NCI-H2171 (cell line): ENCODE measurements at places on chromosomes 4 and X.

GRCh38 chrX:113400193-113400704 lies 559.6 kb upstream of the AMOT start:
- no peak for DNase-seq

DNA sequence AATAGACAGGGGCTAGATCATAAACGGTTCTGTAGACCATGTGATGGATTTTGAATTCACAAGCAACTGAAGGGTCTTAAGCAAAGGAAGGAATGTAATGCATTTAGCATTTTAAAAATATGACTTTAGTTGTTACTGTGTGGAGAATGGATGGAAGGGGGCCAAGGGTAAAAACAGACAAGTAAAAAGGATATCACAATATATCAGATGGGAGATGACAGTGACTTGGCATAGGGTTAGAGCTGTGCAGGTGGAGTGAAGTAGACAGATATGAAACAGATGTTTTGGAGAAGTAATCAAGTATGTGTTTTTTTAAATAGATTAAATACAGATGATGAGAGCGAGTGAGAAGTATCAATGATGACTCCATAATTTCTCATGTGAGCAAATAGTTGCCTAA lies 1116.0 kb upstream of the TENM3 start:
- no peak for DNase-seq

DNA sequence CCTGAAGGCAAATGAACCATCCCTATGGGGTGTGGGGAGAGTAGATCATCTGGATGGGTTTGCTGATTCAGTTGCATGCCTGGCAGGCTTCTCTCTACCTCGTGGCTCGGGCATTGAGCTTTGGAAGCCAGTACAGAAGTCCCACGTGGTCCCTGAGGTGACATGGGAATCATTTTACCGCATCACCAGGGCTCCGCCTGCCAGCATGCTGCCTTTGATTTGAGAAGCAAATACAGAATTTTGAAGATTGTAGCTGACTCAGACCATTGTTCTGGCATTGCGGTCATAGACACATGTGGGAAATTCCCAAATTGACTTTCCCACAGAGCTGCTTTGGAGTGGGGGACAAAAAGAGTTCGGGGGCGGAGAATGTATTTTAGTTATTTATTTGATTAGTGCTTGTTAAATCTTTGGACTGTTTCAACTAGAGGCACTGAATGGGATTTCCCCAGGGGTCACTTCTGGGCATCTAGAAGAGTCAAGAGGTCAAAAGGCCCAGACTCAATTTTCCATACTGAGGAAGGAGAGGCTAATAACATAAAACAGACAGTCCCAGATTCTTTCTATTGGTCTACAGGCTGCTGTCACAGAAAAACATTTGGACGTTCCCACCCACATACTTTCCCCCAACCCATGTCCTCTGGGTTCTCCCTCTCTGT lies 79.3 kb downstream of the NHSL2 start:
- no peak for DNase-seq

DNA sequence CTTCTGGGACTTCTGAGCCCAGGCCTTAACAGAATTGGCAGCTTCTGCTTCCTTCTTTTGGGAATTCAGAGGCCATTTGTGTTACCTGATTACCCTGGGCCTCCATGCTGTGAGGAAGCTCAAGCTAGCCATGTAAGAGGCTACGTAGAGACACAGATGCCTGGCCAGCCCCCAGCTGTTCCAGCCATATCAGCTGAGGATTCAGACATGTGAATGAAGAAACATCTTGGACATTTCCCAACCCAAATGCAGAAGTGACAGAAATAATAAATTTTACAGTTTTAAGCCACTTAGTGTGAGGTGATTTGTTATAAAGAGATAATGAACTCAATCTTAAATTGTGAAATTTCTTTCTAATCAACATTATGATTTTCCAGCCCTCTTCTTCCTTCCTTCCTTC lies 18.7 kb upstream of the ZNF827 start:
- DNase-seq = no peak

GRCh38 chrX:102860235-102860634 lies 76.8 kb upstream of the RAB40AL start:
- no peak for DNase-seq

- no peak for DNase-seq
Observed at GRCh38 chr4:66766557-66766956, 778.7 kb downstream of the CENPC start.

GRCh38 chr4:121932212-121932974 lies 19.5 kb downstream of the TRPC3 start:
- no peak for DNase-seq

- DNase-seq = no peak
Observed at GRCh38 chr4:88573276-88573980, 18.9 kb upstream of the HERC3 start.

- no peak for DNase-seq
Observed at GRCh38 chr4:146193628-146194027, 18.1 kb downstream of the LSM6 start.

DNA sequence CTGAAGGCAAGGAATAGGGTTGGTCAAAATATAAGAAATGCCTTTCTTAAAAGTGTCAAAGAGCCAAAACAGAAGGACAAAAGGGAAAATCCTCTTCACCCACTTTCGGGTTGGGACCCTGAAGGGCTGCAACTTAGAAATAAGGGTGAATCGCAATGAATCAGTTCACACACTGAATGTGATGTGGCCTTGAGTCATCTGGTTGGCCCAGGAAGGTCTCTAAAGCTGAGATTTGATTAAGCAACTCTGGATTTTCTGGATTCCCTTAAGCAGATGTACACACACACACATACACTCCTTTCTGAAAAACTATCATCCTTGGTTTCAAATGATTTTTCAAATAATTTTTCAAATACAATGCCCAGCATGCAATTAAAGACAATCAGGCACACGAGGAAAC lies 13.1 kb downstream of the TAB3 start:
- no peak for DNase-seq

DNA sequence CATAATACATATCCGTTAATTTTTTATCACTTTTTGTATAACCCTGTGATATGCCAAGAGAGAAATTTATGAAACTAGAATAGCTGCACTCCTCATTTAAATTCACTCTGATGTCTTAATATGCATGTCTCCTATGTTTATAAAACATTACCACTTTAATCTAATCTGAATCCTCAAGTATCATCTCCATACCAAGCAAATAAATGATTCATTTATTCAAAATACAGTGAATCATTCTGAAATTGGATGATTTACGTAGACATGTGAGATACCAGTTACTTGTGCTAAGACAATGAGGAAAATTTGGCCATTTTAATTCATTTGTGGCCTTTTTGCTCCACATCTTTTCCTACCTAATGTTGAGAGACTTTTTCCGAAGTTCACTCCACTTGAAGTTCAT lies 435.1 kb upstream of the FTHL17 start:
- no peak for DNase-seq

GRCh38 chr4:153371701-153372234 lies 27.3 kb downstream of the MND1 start:
- DNase-seq = no peak

DNA sequence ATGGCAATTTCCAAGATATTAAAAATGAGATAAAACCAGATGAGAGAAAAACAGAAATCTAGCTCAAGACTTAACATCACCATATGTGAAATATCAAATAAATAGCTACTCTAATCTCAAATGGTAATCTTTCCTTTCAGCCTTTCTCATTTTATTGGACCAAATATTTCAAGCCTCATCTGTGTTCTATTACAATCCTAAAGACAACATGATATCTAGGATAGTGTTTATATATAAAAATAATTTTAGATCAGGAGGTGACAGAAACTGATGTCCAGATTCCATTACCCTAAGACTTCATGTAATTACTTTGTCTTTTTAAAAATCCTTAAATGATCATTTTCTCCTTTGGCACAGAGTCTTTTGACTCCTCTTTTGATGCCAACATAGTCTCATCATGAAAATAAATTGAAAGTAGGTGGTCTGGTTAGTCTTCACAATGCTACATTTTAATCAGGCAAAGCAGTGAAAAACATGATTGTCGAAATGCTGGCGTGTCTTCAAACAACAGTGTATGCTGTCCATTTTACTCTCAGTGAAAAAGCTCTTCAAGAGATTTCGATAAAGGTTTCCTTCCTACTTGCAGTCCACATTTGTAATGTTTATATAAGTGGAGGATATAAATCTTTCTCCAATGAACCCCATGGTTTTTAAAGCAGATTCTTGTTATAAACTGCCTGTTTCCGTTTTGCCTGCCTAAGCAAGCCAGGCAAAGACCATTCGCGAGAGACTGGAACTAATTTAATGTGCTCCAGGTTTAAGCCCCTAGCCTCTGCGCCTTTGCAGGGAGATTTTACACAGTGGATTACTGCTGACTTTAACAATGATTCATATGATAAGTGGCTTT lies 169.8 kb downstream of the SCFD2 start:
- DNase-seq = no peak

DNA sequence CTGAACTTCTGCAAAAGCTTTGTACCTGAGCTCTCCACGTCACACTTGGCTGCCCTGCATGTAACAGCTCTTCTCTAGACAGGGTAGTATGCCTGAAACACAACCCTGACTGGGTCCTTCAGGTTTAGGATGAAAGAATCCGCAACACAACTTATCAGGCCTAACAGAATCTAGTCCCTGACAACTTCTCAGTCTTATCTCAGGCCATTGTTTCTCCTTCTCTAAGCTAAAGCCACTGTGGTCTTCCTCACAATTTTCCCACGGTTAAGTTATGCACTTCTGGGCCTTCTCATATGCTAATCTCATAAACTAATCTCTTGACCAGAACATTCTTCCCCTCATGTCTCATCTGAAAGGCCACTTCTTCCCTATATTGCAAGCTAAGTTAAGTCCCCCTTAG lies 10.8 kb upstream of the TMPRSS11B start:
- no peak for DNase-seq

DNA sequence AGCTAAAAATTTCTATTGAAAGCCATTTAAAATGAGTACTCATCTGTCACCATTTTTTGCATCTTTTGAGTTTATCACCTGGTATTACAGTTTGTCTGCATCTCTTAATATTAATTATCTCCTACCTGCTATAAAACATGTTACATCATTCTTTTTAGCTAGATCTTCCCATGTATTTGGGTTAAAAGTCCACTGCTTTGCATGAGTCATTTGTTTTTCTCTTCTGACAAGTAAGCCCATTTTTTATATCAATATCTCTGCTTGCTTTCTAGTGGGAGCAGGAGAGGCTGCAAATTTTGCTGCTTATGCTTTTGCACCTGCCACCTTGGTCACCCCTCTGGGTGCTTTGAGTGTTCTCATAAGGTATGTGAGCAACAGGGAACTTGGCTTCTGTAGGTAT lies 16.1 kb downstream of the NIPAL1 start:
- no peak for DNase-seq

DNA sequence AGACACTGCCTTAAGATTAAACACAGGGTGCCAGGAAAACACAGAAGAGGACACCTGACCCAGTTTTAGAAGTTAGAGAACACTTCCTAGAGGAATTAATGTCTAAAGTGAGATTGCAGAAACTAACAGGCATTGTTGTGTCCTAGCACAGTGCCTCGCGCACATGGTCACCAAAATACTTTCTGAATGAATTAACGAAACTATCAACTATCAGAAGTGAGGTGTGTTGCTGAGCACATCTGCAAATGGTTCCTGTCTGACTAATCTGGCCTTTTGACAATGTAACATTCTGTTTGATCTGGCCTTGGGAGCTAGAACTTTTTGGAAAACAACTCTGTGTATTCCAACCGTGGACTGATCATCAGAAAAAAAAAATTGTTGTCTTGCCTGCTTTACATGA lies 556.8 kb upstream of the LCORL start:
- no peak for DNase-seq

DNA sequence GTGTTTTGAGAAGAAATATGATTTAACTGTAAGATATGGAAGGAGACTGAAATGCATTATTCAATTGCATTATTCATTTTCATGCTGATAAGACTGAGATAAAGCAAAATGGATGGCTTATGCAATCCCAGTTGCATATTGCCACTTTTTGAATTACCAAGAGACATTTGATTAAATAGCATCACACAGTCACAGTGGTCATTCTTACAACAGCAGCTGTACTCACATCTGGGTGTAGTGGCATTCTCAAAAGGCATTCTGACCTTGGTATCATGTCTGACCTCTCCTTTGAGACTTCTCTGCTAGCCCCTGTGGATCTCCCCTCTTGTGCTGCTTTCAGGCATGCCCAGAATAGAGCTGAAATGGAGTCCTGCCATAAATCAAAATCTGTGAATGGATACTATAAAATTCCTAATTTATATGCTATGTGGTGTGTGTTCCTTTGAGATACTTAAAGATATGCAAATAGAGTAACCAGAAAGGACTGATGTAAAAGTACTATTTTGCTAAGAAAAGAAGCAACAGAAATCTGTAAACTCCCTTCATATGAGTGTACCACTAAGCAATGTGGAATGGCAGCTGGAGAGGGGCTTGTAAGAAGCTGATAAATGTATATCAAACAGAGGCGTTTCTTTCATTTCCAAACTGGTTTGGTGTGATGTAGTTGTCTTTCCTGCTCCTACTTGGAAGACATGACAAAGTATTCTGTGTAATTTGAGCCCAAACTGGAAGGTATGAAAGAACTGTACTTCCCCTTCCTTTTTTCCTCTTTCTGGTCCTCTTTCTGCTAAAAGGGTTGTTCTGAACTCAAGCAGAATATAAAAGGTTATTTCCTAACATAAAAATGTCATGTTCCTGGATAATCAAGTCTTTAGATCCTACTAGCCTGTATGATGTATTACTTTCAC lies 25.4 kb upstream of the METAP1 start:
- no peak for DNase-seq

GRCh38 chrX:136200466-136200865 lies 50.7 kb downstream of the MAP7D3 start:
- DNase-seq = no peak
